ENCODE measurements at places on chromosomes 2 and 18.

GRCh38 chr2:88209521-88210131, 39.5 kb downstream of the THNSL2 start:
- DNase-seq = no peak

- DNase-seq = no peak
Observed at GRCh38 chr2:112646102-112646719, 472 bp downstream of the SLC20A1 start.

DNA sequence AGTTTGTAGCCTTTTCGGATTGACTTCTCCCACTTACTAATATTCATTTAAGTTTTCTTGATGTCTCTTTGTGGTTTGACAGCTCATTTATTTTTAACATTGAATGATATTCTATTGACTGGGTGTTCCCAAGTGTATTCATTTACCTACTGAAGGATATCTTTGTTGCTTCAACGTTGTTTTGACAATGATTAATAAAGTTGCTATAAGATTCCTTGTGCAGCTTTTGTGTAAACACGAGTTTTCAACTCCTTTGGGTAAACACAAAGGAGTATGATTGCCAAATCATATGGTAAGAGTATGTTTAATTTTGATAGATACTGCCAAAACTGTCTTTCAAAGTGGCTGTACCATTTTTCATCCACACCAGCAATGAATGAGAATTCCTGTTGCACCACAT, 1200.9 kb downstream of the DSC3 start:
- DNase-seq = peak; percentile 54

- peak; percentile 89 for DNase-seq
Observed at GRCh38 chr2:101360232-101360631, 27.1 kb downstream of the CREG2 start.

DNA sequence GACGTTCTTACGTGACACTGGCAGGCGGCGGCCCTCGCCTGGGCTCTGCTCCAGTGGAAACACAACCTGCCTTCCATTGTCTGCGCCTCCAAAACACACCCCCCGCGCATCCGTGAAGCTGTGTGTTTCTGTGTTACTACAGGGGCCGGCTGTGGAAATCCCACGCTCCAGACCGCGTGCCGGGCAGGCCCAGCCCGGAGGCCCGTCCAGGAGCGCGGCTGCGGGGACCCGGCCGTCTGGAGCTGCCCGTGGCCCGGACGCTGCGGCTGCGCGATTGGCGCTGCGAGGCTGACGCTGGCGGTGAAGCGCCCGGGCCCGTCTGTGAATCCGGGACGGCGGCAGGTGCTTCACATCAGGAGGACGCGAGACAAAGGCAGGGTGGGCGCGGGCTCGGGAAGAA, 670.3 kb upstream of the SALL3 start:
- DNase-seq = no peak

GRCh38 chr2:147181351-147182029, 663.3 kb upstream of the ACVR2A start:
- peak; percentile 38 for DNase-seq

- DNase-seq = peak; percentile 64
Observed at GRCh38 chr18:32714571-32715148, 58.2 kb downstream of the KLHL14 start.

DNA sequence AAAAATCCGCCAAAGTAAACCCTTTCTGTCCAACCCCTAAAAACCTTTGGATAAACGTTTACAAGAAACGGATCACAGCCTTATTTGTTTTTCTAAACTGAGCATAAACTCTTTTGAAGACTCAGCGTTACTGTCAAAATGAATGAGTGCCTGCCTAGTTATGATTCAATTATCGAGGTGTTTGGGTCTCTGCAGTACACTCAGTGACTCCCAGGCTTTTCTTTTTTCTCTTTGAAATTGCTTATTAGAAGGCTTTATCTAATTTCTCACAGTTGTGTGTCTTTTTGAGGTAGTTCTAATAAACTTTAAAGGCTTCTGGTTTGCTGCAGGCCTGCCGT, 663 bp downstream of the RHBDD1 start:
- DNase-seq = no peak

DNA sequence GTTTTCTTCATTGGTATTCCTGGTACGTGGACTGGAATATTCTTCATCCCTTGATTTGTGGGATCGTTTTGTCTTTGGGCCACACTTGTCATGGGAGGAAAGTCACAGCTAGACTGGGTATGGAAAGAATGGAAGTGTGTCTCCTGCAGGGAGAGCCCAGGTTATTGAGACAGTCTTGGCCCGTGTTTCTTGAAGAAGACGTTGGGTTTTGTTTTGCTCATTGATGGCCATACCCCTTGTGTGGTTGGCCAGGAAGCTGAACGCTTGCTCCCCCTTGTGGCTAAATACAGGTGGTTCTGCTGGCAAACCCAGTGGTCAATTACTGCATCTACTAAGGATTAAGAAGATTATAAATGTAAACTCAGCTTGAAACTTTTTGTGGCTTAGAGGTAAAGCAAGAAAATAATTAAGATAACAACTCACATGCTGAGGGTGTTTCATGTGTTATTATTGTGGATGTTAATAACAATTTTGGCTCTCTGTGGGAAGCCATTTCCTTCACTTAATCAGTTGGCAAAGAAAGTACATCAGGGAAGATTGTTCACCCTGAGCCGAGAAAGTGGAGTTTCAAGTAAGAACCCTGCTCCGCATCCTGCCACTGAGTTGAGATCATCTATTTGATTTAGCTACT, 91.8 kb downstream of the NEDD4L start:
- peak; percentile 52 for DNase-seq

GRCh38 chr18:38900031-38900430, 1334.4 kb upstream of the CELF4 start:
- DNase-seq = no peak

DNA sequence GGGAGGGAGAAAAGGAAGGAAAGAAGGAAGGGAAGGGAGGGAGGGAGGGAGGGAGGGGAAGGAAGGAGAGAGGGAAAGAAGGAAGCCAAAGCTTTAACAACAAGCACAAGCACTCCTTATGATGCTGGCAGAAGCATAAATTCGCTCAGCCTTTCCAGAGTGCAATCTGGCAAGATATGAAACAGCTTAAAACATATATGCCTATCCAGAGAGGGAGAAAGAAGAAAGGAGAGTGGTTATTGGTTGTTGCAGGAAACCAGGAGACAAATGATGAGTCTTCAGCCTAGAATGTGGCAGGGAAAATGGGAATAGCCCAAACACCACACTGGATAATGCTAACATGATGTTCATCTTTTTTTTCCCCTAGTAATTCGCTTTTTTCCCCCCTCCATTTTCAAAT, 64.0 kb downstream of the STPG4 start:
- DNase-seq = no peak

DNA sequence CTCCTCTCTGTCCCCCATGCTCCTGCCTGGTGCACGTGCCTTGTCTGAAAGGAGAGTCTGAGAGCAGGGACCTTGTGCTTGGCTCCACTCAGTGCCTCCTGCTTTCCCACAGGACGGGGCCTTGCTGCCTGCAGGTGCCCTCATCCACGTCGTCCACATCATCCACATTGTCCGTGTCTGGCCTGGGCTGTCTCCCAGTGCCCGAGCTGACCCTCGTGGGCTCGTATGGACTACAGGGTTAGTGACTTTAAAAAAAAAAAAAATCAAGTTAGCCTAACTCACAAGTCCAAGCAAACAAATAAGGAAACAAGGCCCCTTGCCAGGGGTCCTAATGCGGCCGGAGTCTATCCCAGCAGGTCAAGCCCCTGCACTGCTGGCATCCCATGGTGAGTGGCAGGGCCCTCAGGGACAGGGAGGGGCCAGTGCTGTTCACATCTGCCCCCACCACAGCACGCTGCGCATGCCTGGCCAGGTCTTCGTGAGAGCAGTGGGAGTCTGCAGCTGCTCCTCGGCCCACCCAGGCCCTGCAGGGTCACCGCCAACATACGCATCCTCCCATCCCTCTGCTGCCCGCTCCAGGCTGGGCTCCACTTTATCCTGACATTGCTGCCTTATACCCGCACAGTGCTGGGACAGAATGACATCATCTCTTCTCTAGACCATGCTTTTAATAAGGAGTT, 232.6 kb downstream of the NDUFA10 start:
- DNase-seq = no peak

DNA sequence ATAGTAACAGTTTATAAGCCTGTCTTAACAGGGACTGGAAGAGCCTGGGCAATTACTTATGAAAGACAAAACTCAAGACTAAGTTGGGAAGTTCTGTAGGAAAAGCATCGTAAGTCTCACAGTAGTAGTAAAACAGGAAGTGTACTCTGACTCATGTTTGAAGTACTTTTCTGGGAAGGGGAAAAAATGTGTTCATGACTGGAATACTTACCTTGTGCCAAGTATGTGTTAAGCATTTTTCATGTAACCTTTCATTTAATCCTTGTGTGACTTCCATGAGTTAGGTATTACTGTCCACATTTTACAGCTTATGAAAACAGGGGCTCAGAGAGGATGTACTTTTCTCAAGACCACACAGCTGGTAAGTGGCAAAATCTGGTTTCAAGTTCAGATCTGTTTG, 13.7 kb upstream of the SKOR2 start:
- no peak for DNase-seq

GRCh38 chr18:34801774-34802173, 91.7 kb downstream of the DTNA start:
- peak; percentile 71 for DNase-seq

- no peak for DNase-seq
Observed at GRCh38 chr2:179800776-179801175, 60.6 kb downstream of the ZNF385B start.

- DNase-seq = no peak
Observed at GRCh38 chr2:135890835-135891234, 14.6 kb upstream of the MCM6 start.

DNA sequence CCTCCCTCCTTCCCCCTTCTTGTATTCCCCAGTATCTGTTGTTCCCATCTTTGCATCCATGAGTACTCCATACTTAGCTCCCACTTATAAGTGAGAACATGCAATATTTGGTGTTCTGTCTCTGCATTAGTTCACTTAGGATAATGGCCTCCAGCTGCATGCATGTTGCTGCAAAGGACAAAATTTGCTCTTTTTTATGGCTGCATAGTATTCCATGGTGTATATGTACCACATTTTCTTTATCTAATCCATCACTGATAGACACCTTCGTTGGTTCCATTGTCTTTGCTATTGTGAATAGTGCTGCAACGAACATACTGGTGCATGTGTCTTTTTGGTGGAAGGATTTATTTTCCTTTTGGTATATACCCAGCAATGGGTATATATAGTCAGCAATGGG, 47.4 kb downstream of the VIT start:
- no peak for DNase-seq

Measured in mammary epithelial cell (primary cell).